Activated B cell treated with CpG ODN at 0.5 μM for 24 hours (primary cell): ENCODE measurements at places on chromosomes 4 and X.

GRCh38 chr4:70496231-70496630, 22.1 kb upstream of the AMTN start:
- no peak for DNase-seq

GRCh38 chr4:20684852-20685763, 15.2 kb upstream of the PACRGL start:
- DNase-seq: no peak

DNA sequence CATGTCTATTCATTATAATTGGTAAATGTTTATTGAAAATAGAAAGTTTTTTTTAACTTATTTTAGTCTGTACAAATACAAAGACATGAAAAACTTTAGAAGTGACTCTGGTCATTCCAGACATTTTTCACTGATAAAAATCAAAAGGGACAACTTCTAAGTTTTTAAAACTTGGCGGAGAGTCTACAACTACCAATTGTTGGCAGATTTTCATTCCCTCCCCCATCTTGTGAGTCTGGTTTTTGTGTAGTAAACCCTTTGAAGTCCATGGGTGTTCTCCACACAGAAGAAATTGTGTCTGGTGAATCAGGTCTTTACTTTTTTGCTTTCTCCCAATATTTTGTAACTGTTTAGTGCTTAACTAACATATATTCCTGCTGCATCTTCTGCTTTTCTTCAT, 336.5 kb downstream of the PDGFC start:
- no peak for DNase-seq

GRCh38 chrX:112571388-112571787, 108.3 kb downstream of the LHFPL1 start:
- no peak for DNase-seq

GRCh38 chr4:41787931-41788330, 39.4 kb upstream of the PHOX2B start:
- no peak for DNase-seq

- DNase-seq: no peak
Measured at GRCh38 chrX:56803850-56804681, 75.0 kb downstream of the NBDY start.

DNA sequence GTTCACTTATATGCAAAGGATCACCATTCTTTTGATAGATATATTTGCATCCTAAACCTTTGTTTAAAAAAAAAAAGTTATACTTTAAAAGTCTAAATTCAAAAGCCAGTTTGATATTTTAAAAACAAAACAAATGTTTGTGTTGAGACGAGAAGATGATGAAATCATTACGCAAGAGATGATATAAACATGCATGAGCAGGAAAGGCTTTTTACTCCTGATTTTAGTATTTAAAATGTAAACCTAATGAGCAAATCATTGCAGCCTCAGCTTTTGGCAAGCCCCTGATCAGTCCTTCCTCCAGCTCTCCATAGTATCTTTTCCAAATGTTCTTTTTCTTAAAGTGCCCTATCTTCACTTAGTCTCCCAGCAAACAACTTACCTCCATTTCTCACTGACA, 115.6 kb downstream of the ARAP2 start:
- no peak for DNase-seq

GRCh38 chr4:144115519-144115918, 25.0 kb downstream of the GYPA start:
- no peak for DNase-seq

DNA sequence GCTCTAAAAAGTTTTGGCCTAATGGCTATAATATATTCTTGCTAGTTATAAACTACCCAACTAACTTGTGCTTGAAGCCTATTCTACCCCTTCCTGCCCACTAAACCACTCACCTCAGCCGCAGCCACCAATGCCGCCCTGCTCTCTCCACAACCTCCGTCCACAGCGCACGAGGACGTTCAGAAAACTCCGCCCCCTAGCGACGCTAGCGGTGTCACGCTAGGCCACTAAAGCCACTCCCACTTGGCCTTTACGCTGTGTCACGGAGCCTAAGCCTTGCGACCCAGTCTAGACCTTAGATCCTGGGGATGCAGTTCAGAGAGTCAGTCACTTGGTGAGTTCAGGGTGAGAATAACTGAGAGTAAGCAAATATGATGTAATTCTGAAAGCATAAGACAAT, at the start of gene TEX11:
Gene TEX11 (minus strand): TSS at position 171 of the 400 bp plus-strand sequence. CDS start 922 bp downstream, outside the sequence.
- DNase-seq: no peak

DNA sequence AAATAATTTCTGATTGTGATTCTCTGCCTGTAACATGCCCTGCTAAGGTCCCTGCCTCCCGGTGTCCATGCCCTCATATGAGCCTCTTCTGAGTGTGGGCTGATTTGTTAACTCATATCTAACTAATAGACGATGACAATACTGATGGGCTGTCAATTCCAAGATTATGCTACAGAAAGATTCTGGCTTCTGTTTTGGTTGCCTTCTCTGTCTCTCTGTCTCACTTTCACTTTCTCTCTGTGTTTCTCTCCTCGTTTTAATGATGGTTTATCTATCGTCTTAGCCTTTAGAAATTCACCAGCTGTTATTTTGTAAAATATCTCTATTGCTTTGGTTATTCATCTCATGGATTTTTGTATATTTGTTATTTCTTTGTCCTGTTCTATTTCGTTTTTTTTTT, 312.5 kb upstream of the ANXA10 start:
- DNase-seq: no peak

GRCh38 chrX:24150898-24151297, 1.4 kb downstream of the ZFX start:
- DNase-seq: no peak

DNA sequence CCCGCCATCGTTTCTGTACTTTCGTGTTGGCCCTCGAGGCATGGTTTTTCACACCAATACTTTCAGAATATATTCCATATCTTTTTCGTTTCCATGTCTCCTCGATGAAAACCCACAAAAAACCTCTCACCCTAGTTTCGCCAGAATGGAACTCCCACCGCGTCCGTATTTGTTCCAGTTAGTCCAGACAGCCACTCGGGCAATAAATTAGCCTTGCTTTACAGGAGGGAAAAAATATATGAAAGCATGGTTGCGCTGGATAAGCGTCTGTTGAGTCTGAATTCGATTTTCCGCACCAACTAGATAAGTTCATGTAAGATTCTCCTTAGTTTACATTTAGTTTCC, 550 bp upstream of the CHM start:
- DNase-seq: no peak

DNA sequence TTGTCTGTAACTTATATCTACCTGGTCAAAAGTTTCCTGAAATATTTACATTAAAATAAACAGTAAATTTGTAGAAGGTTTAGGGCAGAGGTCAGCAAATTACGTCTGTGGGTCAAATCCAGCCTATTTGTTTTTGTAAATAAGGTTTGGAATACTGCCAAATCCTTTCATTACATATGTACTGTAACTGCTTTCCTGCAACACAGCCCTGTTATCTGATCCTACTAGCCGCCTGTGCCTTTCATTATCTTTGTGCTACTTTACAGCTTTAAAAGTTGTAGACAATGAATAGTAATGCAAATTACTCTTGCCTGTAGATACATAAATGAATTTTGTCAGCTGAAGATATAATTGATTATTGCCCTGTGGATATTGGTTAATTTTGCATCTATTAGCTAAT, 369.6 kb upstream of the SLC7A11 start:
- no peak for DNase-seq

GRCh38 chrX:98405376-98405775, 1521.7 kb downstream of the RPA4 start:
- no peak for DNase-seq

GRCh38 chr4:3407930-3408792, 33.6 kb upstream of the HGFAC start:
- no peak for DNase-seq

GRCh38 chr4:88448889-88449288, 8.0 kb upstream of the HERC5 start:
- DNase-seq: no peak

GRCh38 chr4:107693132-107693531, 26.9 kb downstream of the PAPSS1 start:
- no peak for DNase-seq

- DNase-seq: no peak
Measured at GRCh38 chr4:100424376-100424775, 93.4 kb downstream of the EMCN start.

DNA sequence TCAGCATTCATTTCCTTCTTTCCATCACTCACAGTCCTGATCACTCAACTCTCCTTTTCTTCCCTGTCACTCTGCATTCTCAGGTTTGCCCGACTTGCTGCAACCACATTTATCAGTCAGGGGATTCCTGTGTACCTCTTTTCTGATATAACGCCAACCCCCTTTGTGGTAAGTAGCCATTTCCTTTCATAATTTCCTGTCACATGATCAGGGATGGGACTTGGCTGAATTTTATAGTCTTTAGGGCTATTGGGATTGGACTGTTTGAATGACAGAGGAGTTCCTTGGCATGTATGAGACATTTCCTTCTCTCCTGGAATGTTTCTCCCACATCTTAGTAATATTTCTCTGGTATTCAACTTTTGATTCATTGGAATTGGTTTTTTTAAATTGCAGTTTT, 11.0 kb downstream of the PGM2 start:
- DNase-seq: no peak

GRCh38 chr4:155692361-155692760, 25.7 kb downstream of the GUCY1A1 start:
- DNase-seq: no peak

DNA sequence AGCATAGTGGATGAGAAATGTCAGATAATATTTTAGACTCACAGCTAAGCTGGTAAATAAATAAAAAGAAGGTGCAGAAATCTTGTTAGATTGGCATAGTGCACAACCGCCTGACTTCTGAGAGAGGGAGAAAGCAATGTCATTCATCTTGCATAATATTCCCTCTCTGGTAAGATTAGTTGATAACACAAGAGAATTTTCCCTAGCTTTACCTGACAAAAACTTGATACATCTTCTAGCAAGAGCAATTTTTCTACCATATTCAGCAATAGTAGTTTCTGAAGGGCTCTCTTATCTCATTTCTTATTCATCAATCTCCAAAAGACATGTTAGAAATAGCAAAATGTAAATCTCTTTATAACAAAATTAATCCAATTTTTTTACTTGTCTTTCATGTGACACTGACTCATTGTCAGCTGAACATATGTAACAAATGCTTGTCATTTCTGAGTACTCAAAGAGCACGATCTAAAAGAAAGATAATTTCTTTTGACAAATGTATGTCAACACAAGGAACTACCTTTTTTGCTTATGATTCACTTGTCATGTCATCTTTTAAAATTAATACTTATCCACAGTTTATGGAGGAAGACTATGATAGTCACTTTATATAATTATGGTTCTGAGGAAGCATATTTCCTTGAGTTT, 240.0 kb downstream of the ARAP2 start:
- no peak for DNase-seq

DNA sequence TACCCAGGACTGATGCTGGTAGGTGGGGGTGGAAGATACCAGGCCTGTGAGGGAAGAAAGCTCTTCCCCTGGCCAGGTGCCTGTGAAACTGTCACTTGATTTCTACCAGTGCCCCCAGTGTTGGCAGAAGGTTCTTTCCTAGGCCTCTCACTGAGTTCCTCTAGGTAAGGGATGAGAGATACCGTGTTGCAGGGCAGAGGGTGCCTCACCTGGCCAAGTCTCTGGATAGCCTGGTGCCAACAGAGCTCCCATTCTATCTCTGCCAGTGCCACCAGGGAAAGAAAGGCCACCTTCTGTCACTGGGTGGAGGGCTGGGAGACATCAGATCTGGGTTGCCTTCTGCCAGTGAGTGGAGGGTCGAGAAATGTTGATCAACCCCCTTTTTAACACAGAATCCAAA, 94.1 kb downstream of the RTL5 start:
- DNase-seq: no peak

- no peak for DNase-seq
Measured at GRCh38 chrX:2320580-2321327, 180.0 kb downstream of the DHRSX start.

- DNase-seq: no peak
Measured at GRCh38 chr4:6229095-6229494, 28.7 kb upstream of the JAKMIP1 start.
